ENCODE measurements at places on chromosomes 7 and 10.

- peak; percentile 49 for DNase-seq
These were observed 152.7 kb downstream of the SKIDA1 start for GRCh38 chr10:21372651-21373410.

DNA sequence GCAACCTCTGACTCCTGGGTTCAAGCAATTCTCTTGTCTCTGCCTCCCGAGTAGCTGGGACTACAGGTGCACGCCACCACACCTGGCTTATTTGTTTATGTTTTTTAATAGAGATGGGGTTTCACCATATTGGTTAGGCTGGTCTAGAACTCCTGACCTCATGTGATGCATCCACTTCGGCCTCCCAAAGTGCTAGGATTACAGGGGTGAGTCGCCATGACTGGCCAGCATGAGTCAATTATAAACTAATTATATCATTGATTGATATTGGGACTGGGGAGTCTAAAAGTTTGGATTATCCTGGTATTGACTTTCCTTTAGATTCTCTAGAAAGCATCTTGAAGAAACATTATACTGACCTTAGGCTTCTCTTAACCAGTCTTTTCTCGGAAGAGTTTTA lies 73.9 kb upstream of the CCNY start:
- no peak for DNase-seq

DNA sequence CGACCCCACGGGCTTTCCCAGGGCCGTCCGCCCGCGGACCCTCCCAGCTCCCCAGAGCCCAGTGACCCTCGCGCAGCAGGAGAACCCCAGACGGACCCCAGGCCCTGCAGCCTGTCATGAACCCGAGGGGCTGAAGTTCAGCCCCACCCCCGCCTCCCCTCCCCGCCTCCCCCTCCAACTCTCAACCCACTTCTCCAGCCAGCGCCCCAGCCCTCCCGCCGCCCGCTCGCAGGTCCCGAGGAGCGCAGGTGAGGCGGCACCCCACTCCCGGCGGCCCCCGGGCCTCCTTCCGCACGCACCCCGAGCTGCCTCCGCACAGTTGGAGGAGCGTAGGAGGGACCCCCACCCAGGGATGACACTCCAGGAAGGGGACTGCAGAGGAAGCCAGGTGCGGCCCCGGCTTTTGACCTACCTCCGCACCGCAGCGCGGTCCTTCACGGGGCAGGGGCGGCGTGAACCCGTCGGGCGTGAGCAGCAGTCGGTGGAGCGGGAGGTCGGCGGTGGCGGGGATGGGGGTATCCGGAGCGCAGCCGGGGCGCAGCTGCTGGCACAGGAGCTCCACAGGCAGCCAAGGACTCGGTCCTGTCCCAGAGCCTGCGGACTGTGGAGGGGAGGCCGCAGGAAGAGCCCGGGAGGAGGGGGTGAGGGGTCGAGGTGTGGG lies at the start of gene TMEM176A:
TMEM176A (plus strand) TSS at position 189 of the 661 bp plus-strand sequence. CDS start 782 bp downstream, outside the sequence.
- no peak for DNase-seq

DNA sequence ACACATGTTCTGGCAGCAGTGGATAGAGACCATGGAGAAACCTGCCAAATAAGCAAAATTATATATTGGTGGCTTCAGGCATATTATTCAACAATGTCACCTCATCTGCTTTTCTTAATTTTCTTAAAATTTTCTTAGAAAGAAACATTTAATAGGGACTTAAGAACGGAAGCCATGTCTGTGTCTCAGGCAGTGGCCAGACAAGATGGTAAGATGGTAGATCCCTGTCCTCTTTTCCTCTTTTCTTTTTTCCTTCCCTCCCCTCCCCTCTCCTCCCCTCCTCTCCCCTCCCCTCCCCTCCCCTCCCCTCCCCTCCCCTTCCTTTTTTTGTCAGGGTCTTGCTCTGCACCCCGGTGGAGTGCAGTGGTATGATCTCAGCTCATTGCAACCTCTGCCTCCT lies 24.2 kb upstream of the ICA1 start:
- no peak for DNase-seq

- no peak for DNase-seq
These were observed 15.8 kb downstream of the PIK3AP1 start for GRCh38 chr10:96704563-96704962.

DNA sequence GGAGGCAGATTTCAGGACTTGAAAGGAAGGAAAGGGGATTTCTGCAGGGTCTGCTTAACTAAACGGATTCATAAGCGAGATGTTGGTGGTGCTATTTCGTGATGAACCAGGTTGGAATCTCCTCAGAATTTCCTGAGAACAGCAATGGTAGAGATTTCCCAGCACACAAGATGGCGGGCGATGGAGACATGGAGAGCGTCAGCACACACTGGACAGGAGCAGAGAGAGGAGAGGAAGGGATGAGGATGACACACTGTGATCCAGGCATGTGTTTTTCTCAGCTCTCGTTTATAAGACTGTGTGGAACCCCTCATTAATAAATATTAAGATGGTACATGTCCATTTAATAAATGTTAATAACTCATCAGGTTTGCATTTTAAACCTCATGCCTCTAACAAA lies 43.9 kb upstream of the LYZL1 start:
- DNase-seq: no peak

- DNase-seq: no peak
These were observed 1.8 kb upstream of the GLI3 start for GRCh38 chr7:42238709-42239366.

Measured in SW 1271 (cell line).